Esophagus muscularis mucosa (tissue), 4 donors: ENCODE measurements at places on chromosomes 2 and 18. TPM values are rescaled to one million over a fixed set of nuclear protein-coding genes. Genes with fewer than 3 reads are reported as not detected.

The ZSWIM2 gene
- not detected for total RNA-seq

The ALLC gene
- not detected for total RNA-seq

The TNS1 gene
- total RNA-seq, result 1,001 TPM

The SERPINB4 gene
- total RNA-seq, result not detected

DNA sequence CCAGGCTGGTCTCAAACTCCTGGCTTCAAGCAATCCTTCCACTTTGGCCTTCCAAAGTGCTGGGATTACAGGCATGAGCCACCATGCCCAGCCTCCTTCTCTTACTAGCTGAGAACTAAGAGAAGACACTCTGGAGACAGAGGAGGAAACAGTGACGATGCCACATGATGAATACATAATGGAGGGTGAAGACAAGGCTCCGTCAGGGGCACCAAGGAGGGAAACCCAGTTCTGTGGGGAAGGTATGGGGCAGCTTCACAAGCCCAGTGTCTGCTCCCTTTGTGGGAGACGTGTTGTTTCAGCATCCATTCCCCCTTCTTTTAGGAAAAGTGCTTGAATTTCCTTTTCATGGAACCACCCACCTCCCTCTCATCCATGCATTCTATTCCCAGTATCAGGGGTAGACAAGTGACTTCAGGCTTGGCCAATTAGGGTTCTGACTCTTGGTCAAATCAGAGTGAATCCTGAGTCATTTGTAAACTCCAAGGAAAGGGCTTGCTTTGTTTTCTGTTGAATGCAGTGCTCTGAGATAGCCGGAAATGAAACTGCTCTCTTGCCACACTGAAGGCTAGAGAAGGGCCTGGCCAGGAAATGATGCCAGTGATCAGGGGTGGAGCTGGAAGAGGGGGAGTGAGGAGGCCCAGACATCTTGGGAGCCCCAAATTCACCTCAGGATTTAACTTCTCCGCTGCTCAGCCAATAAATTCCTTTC is 23.7 kb downstream of the TMEM127 start:
- DNase-seq, result no peak

GRCh38 chr2:14535156-14535555 is 97.4 kb upstream of the LRATD1 start:
- peak; percentile 60 for DNase-seq

DNA sequence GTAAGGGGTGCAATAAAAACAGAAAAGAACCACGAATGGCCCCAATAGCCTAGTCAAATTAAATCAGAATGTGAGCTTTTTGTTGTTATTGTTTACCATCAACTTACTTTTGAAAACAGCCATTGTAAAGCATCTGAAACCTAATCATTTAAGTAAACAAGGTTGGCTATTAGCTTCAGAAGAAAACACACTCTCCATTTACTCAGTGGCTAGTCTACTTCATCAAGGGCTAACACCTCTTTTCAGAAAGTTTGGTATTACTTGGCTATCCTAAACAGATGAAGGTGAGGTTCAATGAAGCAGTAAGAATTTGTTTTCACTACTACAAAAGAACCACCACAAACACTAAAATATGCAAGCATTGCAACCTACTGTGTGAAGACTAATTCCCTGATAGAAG is 398.0 kb downstream of the CDH2 start:
- DNase-seq, result no peak

GRCh38 chr2:98004047-98004446 is 8.3 kb upstream of the TMEM131 start:
- no peak for DNase-seq

DNA sequence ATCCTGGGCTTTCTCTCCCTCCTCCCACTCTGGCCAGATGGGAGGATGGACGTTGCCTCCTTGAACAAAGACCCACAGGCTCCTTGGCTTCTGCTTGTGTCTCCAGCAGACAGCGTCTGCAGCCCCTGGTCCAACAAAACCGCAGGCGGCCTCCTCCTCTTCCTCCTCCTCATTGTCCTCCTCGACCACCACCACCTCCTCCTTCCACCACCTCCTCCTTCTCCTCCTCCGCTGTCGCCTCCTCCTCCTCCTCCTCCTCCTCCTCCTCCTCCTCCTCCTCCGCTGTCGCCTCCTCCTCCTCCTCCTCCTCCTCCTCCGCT is 45.7 kb upstream of the ALPP start:
- no peak for DNase-seq

DNA sequence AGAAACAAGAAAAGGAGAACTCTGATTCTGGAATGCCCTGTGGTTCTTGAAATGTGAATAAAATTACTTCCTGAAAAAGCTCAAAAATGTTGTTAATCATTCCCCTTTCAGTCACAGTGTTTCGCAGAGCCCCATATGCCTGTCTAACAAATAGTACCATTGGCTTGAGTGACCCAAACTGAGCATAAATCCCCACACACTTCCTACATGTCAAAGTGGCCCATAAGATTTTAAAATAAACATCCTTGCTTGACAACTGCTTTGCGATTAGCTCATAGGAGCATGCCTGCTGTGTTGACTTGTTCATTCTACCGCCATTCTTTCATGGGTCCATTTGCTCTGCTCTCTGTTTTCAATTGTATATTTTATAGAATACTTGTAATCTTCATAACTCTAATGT is 377.8 kb upstream of the SMIM21 start:
- no peak for DNase-seq
